Stimulated activated CD8-positive, alpha-beta memory T cell treated with anti-CD3 and anti-CD28 coated beads, Interleukin-7, amount 100 ng/mL, for 1 hour (primary cell): ENCODE measurements at places on chromosomes 6 and 20.

GRCh38 chr6:111356551-111356950 is 126.5 kb downstream of the REV3L start:
- DNase-seq = no peak

DNA sequence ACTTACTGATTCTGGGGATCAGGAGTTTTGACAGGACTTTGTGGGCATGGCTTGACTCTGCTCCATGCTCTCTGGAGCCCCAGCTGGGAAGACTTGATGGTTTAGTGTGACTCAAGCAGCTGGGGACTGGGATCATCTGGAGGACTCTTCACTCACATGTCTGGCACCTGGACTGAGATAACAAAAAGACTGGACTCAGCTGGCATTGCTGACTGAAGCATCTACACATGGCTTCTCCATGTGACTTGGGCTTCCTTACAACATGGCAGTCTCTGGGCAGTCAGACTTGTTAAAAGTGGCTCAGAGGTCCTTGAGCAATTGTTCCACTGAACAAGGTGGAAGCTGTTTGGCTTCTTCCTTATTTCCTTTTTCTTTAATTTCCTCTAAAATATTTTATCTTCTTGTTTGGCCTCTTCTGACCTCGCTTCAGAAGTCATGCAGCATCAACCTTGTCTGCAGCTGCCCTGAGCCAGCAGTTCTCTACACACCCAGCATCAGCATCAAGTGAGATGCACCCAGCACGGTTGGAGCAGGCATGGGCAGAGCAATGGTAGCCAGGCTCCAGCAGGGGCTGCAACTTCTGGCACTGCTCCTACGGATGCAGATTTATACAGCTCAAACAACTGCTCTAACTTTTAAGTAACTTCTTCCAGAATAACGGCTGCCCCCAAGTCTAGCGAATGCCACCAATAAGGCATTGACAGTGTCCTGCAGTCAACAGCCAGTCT is 5.6 kb upstream of the HM13 start:
- no peak for DNase-seq

DNA sequence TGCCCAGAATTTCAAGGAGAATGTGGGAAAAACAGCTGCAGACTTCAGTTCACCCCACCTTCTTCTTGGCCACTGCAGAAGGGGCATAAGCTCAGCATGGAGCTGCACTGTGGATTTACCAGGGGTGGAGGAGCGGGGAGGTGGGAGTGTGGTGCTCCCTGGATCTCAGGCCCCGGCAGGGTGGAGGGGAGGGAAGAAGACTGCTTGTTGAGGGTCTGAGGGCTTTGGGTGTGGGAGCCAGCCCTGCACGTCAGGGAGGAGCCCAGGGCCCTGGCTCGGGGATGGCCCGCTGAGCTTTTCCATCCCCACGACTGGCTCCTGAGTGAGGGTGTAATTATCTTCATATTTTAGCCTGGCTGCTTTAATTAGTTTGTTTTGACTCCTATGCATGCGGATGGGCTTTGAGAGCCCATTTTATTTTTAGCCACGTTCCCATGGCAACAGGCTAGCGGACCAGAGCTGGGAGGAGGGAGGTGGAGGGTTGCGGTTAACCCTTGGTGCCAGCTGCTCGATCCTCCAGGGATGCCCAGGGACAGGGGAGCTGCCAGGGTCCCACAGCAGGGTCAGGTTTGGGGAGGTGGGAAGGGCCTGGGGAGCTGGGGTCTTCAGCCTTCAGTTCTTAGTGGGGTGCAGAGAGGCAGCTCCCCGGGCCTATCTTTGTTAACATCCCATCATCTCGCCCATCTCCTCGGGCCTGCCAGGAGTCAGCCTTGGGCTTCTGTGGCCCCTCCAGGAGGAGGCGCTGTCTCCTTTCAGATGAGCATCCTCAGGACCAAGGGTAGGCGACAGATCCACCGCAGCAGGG is 68.2 kb downstream of the RAB44 start:
- DNase-seq = peak; percentile 42

DNA sequence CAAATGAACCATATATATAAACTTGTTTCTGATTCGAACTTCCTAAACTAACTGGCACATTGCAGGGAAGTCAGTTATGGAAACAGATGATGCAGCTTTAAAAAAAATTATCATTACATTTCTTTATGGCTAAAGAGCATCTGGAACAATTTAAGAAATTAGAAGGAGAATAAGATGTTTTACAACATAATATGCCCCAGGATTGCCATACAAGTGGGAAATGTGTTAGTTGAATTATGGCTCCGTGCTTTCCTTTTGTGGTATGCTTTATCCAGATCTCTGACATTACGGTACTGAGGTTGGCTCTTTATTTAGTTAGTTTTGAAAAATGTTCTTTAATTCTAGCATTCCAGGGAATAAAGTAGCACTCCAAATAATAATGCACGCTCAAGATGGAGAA is 343.0 kb upstream of the ZFP64 start:
- no peak for DNase-seq

GRCh38 chr6:97068211-97068610 is 143.7 kb downstream of the KLHL32 start:
- DNase-seq = no peak

- DNase-seq = no peak
Observed at GRCh38 chr6:105568142-105568541, 165.3 kb upstream of the PREP start.

DNA sequence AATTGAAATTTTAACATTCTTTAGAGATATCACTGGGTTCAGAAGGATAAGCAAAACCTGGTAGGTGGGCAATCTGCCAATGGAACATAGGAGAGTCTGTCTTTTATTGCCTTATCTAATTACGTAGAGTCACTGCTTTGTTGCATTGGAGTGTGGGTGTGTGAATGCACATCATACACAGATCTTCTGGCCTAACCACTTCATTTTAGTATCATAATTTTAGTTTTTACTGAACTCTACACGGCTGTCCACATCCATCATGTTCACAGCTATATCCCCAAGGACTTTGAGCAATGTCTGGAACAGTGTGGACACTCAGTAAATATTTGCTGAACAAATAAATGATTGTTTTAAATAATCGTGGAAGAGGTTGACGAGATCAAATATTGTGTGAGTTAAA is 104.6 kb upstream of the AKIRIN2 start:
- DNase-seq = no peak

DNA sequence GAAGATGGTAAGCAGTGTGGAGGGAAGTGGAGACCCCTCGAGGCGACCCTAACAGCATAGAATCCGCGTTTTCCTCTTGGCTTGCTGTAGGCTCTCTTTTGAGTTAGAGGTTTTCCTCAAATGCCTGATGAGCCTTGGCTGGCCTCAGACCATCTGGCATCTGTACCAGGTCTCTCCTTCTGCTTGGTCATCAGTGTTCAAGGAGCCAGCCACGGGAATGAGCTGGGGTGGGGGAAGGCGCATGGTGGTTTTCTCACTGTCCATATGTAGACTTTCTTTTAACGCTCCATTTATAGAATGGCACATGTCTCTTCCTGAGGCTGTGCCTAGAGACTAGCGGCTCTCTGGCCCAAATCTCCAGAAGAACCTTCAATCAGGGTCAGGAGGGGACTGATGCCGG is 8.1 kb upstream of the GUCA1A start:
- no peak for DNase-seq

DNA sequence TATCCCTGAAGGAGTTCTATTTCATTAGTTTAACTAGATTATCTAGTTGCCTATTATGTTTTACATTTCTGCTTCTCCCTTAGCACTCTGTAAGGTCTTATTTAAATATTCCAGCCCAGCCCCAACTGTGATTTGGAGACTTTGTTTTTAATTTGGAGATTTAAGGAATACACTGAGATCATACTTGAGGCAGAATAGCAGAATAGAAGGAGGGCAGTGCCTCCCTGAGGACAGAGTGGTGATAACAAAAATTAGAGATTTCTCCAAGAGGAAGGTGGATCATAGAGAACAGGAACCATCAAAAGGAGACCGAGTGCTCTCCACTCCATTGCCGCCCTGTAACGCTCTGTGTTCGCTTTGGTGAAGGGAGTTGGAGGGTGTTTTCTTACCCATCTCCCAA is 14.8 kb upstream of the CD164 start:
- DNase-seq = no peak

DNA sequence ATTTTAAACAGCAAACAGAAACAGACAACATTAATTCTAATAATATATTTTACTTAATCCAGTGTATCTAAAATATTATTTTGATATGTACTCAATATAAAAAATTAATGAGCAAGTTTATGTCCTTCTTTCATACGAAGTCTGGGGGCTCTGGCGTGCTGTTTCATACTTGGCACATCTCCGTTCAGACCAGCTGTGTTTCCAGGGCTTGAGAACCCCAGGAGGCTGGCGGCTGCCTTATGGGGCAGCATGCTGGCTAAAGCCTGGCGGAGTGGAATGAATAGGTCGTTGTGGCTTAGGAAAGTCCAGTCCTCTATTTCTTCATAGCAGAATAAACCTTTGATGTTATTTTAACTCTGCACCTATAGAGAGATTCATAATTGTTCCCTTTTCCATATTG is 43.3 kb downstream of the DUSP22 start:
- DNase-seq = no peak

DNA sequence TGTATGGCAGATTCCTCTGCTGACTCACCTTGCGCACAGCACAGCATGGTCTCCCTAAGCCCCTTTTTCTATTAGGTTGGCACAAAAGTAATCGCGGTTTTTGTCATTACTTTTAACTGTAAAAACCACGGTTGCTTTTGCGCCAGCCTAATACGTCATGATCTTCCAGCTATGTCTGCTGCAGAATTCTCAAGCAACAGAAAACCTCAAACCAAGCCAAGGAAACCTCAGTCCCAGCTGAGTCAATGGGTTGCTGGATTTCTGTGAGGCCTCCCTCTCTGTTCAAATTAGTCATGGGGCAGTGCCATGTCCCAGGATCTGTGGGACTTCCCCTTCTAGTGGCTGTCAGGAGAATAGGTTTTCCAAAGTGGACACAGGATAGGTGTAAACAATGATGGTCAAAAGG is 15.7 kb upstream of the ENPP1 start:
- no peak for DNase-seq

- no peak for DNase-seq
Observed at GRCh38 chr6:81938991-81939732, 186.7 kb upstream of the TENT5A start.

DNA sequence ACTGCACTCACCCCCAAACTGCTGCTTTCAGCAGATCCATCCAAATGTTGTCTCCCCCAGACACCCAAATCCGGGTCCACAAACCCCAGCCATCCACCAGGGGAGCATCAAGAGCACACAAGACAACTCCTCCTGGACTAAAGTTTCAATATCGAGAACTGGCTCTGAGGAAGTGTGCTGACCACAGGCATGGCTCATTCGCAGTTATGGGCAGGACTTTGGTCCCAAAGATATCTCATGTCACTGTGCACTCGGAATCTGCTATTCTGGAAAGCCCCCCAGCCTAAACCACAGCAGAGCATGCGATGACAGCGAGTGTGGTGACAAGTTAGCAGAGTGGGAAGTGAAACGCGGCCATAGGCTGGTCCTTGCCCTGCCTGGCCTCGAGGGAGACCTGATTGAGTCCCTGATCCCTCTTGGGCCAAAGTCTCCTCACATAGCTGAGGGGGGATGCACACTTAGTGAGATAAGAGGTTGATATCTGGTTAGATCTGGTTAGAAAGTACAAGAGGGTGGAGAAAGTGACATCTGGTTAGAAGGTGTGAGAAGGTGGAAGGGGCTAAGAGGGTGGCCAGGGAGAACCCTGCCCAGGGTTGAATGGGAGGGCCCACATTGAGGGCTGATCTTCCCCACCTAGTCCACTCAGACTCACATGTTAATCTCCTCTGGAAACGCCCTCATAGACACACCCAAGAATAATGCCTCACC is 149.7 kb downstream of the MRPL14 start:
- no peak for DNase-seq

DNA sequence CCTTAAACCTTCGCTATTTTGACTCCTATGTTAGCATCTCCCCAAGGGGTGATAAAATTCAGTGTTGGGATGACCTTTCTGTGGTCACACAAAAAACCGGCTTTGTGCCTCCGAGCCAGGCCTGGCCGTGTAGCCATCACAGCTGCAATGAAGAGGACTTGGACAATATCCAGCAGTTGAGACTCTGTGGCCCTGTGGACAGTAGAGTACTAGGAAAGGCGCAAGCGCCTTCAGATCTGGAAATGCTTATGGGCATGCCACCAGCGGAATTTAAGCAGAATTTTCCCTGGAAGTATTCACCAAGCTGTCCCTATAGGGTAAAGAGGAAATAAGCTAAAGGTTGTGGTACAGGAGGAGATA is 63.3 kb upstream of the SLC2A12 start:
- DNase-seq = no peak

- no peak for DNase-seq
Observed at GRCh38 chr6:27332692-27333641, 20.9 kb upstream of the POM121L2 start.

GRCh38 chr6:65558071-65558470 is 149.0 kb downstream of the EYS start:
- DNase-seq = no peak

DNA sequence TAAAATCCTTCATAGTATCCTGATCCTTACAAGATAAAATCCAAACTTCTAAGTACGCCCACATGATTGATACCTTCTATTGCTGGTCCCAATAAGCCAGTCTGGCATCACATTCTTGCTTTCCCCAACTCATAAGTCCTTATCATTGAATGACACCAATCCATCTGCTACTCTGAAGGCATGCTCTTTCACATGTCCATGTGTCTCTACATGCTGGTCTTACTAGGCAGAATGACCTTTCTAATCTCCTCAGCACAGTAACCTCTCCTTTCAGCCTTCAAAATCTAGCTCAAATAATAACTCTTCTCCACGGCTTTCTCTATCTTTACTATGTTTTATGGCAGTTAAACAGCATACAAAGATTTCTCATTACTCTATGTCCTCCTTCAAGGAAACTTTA is 71.1 kb downstream of the ASCC3 start:
- DNase-seq = no peak

DNA sequence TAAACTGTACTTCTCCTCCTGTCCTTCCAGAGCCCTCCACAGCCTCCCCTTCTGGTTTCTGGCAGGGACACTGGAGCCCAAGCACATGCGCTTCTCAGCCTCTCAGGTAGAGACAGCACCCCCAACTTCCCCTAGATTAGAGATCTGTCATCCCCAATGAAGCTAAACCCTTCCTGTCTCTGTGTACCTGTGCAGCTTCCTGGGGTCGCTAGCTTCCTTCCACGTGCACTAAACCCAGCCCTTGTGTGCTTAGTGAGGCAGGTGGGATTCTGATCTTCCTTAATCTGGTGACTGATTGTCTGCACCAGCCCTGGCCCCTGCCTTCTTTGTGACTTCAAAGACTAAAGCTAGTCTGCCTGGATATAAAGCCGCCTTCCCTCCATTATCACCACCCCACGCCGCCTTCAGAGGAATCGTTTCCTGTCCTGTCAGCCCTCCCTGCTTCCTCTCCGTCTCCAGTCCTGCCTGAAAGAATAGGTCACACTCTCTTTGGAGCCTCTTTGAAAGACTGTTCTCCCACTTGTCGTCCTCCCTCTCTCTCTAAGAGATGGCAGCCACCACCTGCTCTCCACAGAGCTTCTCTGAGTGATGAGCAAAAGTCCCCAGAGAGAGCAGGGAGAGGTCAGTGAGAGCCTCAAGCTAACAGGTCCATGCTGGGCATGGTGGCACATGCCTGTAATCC is 27.5 kb downstream of the CAPN11 start:
- DNase-seq = no peak

GRCh38 chr6:113636357-113636824 is 220.8 kb upstream of the MARCKS start:
- DNase-seq = no peak
